BE2C (cell line): ENCODE measurements at places on chromosomes 13 and 19.

GRCh38 chr13:100803091-100803490, 128.5 kb upstream of the TMTC4 start:
- DNase-seq: no peak

DNA sequence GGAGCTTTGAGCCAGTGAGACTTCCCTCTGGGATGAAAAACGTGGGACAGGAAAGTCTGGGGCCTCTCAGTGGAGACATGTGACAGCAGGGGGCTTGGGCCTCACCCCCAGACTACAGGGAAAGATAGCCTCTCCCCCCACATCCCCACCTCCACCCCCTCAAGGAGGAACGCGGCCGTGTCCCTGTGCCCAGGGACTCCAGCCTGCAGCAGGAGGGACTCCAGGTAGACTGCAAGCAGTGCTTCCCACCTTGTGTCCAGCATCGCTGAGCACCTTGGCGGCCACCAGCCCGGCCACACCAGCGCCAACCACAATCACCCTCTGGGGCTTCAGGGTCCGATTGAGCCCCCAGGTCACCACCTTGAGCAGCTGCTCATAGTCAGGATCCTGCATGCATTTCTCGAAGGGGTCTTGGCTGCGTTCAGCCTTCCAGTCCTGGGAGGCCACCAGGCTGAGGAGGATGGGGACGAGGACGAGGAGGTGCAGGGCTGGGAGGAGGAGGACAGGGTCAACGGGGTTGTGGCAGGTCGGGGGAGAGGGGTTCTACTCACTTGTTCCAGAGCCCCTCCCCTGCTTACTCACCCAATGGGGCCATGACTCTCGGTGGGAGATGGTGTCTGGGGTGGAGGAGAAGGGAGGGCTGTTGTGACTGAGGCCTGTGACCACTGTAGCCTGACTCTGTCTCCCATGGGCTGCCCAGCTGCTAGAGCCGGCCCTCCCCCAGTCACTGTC, 955 bp downstream of the IL4I1 start:
- DNase-seq: no peak

DNA sequence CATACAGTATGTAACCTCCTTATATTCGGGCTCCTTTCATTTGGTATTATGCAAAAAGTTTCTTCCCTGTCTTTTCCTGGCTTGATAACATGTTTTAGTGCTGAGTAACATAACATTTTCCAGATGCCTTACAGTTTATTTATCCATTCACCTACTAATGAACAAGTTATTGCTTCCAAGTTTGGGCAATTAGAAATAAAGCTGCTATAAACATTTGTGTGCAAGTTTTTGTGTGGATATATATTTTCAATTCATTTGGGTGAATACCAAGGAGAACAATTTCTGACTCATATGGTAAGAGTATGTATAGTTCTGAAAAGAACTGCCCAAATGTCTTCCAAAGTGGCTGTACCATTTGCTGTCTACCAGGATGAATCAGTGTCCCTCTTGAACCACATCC, 360.9 kb downstream of the PCDH17 start:
- DNase-seq: no peak

GRCh38 chr13:79673310-79673992, 192.5 kb downstream of the NDFIP2 start:
- no peak for DNase-seq

DNA sequence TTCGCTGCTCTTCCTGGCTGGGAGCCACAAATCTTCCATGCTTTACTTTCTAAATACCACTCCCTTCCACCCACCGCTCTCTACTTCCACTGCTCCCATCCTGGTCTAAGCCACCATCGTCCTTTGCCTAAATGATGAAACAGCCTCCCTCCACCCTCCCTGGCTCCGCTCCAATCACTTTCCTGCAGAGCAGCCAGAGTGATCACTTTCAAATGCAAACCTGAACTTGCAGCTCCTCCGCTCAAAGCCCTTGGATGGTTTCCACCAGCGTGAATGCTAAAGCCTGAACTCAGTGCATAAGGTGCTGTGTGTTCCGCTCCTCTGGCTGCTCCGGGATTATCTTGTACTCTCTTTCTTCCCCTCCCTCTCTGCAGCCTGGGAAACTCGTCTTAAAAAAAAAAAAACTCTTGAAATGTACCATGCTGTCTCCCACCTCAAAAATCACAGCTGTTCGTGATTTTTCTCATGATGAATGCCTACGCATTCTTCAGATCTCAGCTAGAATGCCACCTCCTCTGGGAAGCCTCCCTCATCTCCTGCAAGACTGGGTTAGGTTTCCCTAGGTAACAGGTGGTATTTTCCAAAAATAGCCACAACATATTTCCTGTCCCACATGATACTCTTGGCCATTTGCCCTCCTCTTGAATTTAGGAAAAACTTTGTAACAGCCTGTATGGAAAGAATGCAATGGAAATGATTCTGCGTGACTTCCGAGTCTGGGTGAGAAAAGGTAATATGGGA, 3.7 kb upstream of the SIN3B start:
- peak; percentile 36 for DNase-seq

DNA sequence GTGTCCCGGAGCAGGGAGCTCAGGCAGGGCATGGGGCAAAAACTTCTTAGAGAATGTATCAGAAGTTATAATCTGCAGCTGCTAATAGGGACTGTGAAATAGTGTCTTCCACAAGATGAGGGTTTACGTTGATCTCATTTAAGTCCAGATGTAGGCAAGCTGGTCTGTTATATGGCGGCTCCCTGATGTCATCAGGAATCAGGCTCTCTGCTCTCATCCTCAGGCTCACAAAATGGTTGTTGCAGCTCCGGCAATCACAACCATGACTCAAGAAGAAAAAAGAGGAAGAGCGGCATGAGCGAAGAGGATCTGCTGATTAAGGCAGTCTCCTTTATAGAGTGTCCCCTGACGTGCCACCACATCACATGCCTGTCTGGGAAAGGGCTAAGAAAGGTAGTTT, 191.3 kb downstream of the KLF5 start:
- no peak for DNase-seq

GRCh38 chr19:12224676-12225075, 61.8 kb downstream of the ZNF136 start:
- no peak for DNase-seq

DNA sequence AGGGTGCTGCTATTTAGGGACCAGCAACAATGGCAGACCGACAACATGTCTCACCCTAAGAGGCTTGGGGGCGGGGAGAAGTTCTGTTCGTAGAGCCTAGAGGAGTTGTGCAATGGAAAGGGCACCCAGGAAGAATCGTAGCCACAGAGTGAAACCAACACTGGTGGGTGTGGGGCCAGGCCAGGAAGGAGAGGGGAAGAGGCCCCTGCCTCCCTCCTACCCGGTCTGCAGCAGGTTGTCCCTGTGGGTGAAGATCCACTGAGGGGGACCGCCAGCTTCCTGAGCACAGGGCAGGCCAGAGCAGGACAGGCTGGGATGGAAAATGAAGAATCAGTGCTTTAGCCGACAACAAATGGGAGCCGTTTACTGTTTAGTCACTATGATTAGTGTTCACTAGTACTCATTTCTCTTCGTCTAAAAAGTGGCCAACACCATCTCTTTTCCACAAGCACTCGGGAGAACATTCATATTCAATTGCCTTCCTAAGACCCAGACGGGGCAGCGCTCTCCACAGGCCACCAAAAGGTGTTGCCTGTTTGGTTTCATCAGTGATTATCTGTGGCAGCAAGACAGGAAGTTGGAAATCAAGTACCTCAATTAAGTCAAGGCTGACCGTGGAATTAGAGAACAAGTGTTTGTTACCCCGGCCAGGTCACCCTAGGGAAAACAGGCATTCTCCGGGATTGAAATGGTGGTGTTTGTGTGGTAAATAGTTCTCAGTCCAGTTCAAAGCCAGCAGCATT, 1.1 kb upstream of the ATP11A start:
- DNase-seq: no peak

DNA sequence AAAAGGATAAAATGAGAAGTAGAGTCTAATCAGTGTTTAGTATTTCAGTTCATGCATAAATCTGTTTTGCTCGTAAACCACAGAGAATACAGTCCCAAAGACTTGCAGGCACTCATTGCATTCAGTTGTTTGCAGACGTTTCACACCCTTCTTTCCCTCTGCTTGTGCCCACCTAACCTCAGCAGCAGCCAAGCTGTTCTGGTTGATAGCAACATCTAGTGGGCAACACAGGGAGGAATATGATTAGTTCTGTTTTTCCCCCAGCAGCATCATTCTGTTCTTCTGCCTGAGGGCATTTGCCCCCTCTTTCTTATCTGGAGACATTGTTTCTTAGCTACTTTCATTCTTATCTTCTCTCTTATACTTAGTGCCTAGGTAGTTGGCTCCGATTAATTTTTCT, 135.6 kb downstream of the PAN3 start:
- peak; percentile 36 for DNase-seq

GRCh38 chr13:37914781-37915391, 45.3 kb upstream of the TRPC4 start:
- no peak for DNase-seq

- DNase-seq: no peak
These were observed 35.5 kb upstream of the KLF12 start for GRCh38 chr13:74169676-74170075.

DNA sequence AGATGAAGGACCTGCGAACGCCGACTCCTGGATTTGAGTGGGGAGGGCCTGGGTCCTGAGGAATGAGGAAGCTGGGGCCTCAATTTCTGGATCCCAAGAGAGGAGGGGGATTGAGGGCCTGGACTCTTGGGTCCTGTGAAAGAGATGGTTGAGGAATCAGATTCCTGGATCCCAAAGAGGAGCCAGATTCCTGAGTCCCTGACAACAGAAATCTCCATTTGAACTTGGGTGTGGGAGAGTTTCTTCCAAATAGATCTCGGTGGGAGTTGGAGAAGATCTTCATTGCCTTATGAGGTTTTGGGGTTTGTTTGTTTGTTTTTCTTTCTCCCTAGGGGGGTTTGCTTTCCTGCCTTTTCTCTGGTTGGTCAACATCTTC, 624 bp downstream of the PSENEN start:
- no peak for DNase-seq

- no peak for DNase-seq
These were observed 32.0 kb downstream of the HPN start for GRCh38 chr19:35073516-35073915.

- no peak for DNase-seq
These were observed 17.2 kb downstream of the CCDC97 start for GRCh38 chr19:41327076-41327575.
